Suppressor macrophage (primary cell): ENCODE measurements at places on chromosomes 1 and 21.
A peak's percentile ranks its signal among the peaks of the same experiment; 100 is the strongest.

GRCh38 chr1:40636777-40637176 is 28.7 kb downstream of the RIMS3 start:
- DNase-seq = peak; percentile 31

GRCh38 chr1:58722967-58723366 is 23.1 kb upstream of the MYSM1 start:
- DNase-seq = no peak

DNA sequence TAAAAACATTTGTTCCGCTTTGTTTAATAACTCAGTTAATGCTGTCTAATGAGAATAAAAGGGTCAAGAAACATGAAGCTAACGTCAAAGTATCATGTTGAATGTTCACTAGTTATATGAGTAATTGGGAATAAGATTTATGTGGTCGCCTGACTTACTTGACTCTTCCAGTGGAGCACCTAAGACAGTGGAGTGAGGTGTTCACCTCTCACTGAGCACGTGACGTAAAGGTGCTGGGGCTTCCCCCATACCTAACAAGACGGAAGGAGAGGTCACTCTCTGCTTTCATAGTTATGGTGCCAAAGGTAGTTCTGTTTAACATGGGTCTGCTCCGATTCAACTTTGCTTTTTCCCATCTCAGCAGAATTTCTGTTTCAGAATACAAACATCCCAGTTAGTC is 686 bp downstream of the KMO start:
- DNase-seq = peak; percentile 34

DNA sequence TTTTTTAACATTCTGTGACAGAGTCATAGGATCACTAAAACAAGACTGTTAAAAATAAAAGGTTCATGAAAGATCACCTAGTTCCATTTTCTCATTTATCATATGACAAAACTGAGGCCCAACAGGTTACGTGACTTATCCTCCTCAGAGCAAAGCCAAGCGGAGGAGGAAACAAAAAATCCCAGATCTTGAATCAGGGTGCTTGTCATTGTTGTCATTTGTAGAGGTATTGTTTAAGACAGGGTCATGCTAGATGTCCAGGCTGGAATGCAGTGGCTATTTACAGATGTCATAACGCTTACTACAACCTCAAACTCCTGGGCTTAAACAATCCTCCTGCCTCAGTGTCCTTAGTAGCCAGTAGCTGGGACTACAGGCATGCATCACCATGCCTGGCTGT is 293.2 kb downstream of the DSCAM start:
- DNase-seq = no peak

- DNase-seq = no peak
Observed at GRCh38 chr1:109777980-109778625, 14.4 kb upstream of the EPS8L3 start.

DNA sequence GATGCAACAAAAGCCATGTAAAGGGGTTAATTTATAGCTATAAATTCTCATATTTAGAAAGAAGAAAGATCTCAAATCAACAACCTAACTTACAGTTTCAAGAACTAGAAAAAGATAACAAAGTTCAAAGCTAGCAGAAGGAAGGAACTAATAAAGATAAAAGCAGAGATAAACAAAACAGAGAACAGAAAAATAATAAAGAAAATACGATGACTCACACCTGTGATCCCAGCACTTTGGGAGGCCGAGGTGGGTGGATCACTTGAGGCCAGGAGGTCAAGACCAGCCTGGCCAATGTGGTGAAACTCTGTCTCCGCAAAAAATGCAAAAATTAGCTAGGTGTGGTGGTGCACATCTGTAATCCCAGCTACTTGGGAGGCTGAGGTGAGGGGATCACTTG is 12.4 kb upstream of the TMEM183A start:
- DNase-seq = no peak

GRCh38 chr1:198776602-198777029 is 137.8 kb downstream of the PTPRC start:
- DNase-seq = peak; percentile 97

DNA sequence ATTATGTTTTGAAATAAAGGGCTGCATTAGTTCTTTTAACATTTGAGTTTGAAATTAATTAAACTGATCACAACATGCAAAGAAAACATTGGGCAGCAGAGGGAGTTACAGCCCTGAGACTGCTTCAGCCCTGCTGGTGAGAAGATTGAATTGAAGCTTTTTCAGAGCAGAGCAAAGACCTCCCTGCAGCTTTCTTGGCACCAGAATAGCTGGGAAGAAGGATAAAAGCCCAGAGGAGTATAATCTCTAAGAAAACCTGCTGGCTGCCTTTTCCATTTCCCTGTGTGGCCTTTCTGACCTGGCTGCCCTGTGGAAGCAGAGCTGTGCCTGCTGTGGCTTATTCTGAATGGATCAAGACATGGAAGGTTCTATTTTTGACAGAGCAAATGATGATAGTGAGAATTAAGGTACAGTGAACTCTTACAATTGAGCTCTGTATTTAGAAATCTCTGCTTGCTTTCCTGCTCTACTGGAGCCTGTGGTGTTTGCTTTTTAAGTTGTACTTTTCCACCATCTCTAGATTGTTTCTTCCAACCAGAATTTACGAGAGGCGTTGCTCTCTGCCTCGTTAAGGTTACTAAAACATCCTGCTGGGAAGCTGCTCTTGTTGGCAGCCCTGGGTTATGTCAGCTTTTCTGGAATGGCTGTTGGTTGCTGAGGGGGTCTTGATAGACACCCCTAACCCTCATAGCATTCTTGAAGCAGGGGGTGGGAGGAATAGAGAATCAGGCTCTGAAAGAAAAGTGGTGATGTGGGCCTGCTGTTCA is 9.9 kb downstream of the SNRPE start:
- peak; percentile 68 for DNase-seq

DNA sequence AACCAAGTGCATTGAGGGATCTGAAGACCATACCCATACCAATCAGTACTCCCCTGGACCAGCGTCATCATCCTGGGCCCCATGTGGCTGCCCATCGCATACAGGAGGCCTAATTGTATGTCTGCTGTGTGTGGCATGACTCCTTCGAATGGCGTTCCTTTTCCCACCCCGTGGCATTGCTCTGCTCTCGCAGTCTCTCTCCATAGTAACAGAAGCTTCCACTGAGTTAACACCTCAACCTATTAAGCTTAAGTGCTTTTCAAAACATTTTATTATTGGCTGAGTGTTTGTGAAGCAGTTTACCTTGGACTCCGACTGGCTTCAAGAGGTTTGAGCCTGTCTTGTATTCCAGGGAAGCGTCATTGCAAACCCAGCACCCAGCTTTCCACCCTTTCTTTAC is 187.1 kb upstream of the LMO4 start:
- DNase-seq = no peak

- DNase-seq = peak; percentile 70
Observed at GRCh38 chr21:34967509-34968289, 81.4 kb downstream of the RUNX1 start.

- DNase-seq = no peak
Observed at GRCh38 chr1:216937491-216937890, 214.3 kb upstream of the ESRRG start.

- DNase-seq = no peak
Observed at GRCh38 chr1:104593413-104594187, 843.9 kb downstream of the AMY1C start.
